Muscle of leg (tissue), 16 donors: ENCODE measurements at places on chromosomes 1 and 21.

GRCh38 chr1:88784551-88784950 is 100.5 kb downstream of the PKN2 start:
- no peak overlapping the region for H3K4me3 ChIP-seq
- no peak overlapping the region for H3K27ac ChIP-seq
- no peaks in the 10 kb centered on the region for H3K27me3 ChIP-seq
- H3K4me1 ChIP-seq: no peaks in the 10 kb centered on the region
- H3K36me3 ChIP-seq: peaks cover 11% of the 10 kb centered on the region

DNA sequence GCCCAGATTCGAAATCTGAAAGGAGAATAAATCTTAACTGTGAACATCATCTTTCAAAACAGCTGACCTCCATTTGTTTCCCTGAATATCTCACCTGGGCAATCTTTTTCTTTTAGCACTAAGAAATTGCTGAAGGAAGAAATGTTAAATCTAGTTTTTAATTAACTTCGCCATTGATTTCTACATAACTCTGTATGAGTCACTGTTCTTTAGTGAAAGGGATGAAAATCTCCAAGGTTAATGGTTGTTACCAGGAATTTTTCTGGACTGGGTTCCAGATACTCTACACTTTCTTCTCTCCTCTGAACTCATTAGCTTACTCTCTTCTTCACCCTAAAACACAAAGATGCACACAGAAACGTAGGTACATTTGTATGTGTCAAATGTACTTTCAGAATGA is 235.7 kb downstream of the BACH1 start:
- no peaks in the 10 kb centered on the region for H3K4me1 ChIP-seq
- no peak overlapping the region for H3K27ac ChIP-seq
- no peak for DNase-seq

GRCh38 chr1:78913950-78914349 is 92.6 kb downstream of the ADGRL4 start:
- no peak overlapping the region for H3K27ac ChIP-seq
- H3K4me1 ChIP-seq: no peaks in the 10 kb centered on the region
- no peaks in the 10 kb centered on the region for H3K27me3 ChIP-seq
- DNase-seq: no peak

DNA sequence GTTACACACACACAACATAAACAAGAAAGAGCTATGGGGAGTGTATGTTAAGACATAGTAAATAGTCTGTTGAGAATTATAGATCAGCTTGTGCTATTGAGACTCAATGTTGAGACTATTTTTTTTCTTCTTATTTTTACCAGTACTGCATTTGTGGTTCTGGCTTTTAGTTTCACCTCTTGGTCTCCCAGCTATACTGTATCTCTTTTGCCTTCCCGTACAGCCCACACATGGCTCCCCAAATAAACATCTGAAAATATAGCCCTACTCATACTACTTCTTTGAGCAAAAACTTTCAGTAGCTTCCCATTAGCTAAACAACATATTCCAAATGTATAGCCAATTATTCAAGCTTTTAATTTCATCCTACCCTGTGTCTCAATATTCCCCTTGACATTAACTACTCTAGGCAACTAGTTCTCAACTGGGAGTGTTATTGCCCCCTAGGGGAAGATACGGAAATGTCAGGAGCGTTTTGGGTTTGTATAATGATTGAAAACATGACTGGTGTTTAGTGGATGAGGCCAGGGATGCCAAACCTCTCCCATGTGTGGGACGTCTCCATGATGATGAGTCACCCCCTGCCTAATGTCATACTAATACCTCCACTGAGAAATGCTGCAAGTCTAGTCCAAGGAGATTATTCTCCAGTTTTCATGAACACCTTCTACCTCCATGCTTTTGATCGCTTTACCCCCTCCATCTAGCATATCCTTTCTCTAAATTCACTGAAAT is 6.8 kb downstream of the RPE65 start:
- no peaks in the 10 kb centered on the region for H3K36me3 ChIP-seq
- H3K27me3 ChIP-seq: no peaks in the 10 kb centered on the region
- DNase-seq: peak; percentile 13
- no peak overlapping the region for H3K27ac ChIP-seq
- no peak overlapping the region for H3K4me3 ChIP-seq

GRCh38 chr1:79530476-79530875 is 523.9 kb upstream of the ADGRL4 start:
- H3K4me1 ChIP-seq: no peaks in the 10 kb centered on the region
- no peak for DNase-seq
- no peak overlapping the region for H3K27ac ChIP-seq
- no peaks in the 10 kb centered on the region for H3K27me3 ChIP-seq
